ENCODE measurements at places on chromosomes 16 and 17. TPM values are rescaled to one million over a fixed set of nuclear protein-coding genes. Genes with fewer than 3 reads are reported as not detected.
A peak's percentile ranks its signal among the peaks of the same experiment; 100 is the strongest.

DNA sequence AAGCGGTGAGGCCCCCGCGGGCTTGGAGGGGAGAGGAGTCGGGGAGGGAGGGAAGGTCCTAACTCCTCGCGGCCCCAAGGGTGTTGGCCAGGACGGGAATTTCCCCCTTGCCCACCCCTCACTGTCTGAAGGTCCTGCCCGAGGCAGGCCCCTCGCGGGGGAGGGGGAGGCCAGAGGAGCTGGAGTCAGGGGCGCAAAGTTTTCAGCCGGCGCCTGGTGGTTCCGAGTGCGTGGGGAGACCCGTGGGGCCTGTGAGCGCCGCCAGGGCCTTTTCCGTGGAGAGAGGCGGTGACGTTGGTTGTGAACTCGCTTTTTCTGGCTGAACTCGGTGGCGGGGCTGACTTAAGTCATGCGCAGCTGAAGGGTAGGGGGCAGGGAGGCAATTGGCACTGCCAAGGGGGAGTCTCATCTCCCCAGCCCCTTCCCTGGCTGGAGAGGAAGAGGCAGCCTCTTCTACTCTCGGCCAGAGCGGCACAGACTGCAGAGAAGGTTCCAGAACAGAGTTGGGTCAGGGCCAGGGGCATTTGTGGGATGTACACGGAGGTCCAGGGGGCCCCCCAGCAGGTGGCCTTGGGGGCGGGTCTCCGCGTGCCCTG, 1.5 kb downstream of the CACNA1H start:
- DNase-seq, result no peak
- H3K4me1 ChIP-seq, result peaks cover 22% of the 10 kb centered on the region
- no peak overlapping the region for H3K4me3 ChIP-seq
- H3K36me3 ChIP-seq, result no peaks in the 10 kb centered on the region
- H3K27ac ChIP-seq, result peak overlapping the region; percentile 47

DNA sequence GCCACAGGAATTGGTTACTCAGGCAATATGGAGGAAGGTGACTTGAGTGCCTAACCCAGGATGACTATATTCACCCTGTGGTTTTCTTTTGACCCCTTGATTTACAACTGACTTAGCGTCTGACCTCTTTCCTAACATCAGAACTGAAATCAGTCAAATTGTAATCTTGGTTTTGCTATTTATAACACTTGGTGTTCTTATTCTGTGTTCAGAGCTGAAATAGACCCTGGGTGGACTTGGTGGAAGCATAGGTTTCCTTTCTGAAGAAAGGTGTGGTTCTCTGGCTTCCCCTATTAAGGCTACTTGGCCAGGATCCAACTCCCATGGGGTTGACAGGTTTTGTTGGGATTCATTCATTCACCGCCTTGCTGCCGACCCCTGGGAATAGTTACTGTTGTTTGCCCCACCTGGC, 80.8 kb downstream of the CLEC16A start:
- peaks cover 20% of the 10 kb centered on the region for H3K4me1 ChIP-seq
- peaks cover 6% of the 10 kb centered on the region for H3K36me3 ChIP-seq
- no peaks in the 10 kb centered on the region for H3K27me3 ChIP-seq

DNA sequence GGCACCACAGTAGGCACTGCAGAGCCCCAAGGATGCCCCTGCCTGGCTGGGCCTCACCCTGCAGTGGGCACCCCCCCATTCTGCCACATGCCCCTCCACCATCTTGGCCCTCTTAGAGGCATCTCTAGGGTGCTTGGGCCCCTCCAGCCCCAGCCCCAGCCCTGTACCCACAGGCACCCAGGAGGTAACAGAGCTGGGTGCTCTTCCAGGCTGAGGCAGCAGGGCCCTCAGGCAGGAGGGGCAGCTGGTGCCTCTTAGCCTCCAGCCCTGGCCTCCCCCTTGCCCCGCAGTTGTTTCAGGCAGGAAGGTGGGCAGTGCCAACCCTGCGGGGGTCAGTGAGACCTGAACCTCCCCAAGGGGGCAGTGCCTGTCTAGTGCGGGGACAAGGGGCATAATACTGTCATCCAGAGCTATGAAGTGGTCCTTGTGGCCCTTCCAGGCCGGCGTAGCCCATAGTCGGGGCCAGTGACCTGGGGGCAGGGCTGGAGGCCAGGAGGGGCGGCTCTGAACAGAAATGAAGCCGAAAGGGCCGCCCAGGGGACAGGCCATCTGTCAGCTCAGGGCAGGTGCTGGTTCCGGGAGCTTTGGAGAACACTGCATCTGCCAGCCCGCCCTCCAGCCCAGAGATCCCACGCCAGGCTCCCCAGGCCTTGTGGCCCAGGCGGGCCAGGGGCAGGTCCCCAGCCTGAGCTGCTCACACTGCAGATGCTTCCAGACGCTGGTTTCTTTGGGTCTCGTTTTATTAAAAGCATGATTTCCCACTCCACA, 4.9 kb upstream of the AATK start:
- no peaks in the 10 kb centered on the region for H3K27me3 ChIP-seq
- no peak for DNase-seq
- no peak overlapping the region for H3K27ac ChIP-seq
- no peak overlapping the region for H3K4me3 ChIP-seq
- H3K36me3 ChIP-seq, result no peaks in the 10 kb centered on the region

- H3K27me3 ChIP-seq, result no peaks in the 10 kb centered on the region
- H3K27ac ChIP-seq, result no peak overlapping the region
- no peaks in the 10 kb centered on the region for H3K36me3 ChIP-seq
- H3K4me1 ChIP-seq, result peaks cover 6% of the 10 kb centered on the region
- no peak overlapping the region for H3K4me3 ChIP-seq
Observed at GRCh38 chr17:40474419-40475002, 26.9 kb downstream of the TNS4 start.

- peaks cover 38% of the 10 kb centered on the region for H3K27me3 ChIP-seq
- no peaks in the 10 kb centered on the region for H3K4me1 ChIP-seq
- no peak overlapping the region for H3K27ac ChIP-seq
- no peak for DNase-seq
Observed at GRCh38 chr17:56710986-56711385, 117.5 kb downstream of the NOG start.

DNA sequence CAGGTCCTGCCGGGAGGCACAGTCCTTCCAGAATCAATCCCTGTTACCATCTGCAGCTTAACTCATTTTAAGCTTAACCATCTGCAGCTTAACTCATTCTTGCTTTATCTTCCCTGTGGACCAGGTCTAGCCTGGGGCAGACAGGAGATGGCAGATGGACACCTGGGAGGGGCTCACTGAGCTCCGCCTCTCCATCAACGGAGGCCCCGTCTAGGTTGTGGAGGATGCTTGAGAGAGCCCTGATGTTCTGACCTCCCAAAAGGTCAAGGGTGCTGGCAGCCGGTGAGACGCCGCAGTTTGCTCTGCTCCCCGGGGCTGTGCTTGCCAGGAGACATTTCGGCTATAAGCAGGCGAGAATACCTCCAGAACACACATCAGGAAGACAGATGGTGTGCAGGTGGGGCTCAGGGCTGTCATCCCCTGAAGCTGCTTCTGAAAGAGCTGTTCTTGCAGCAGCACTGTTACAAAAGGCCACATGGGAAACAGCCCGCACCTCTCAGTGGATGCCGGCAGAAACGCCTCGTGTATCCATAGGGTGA, 41.3 kb downstream of the BAIAP2 start:
- no peak overlapping the region for H3K4me3 ChIP-seq
- no peaks in the 10 kb centered on the region for H3K27me3 ChIP-seq
- H3K27ac ChIP-seq, result no peak overlapping the region
- no peaks in the 10 kb centered on the region for H3K36me3 ChIP-seq
- H3K4me1 ChIP-seq, result no peaks in the 10 kb centered on the region

GRCh38 chr17:59756236-59756818, 48.9 kb downstream of the VMP1 start:
- H3K36me3 ChIP-seq, result no peaks in the 10 kb centered on the region
- H3K4me3 ChIP-seq, result no peak overlapping the region
- no peak overlapping the region for H3K27ac ChIP-seq
- peaks cover 4% of the 10 kb centered on the region for H3K4me1 ChIP-seq

DNA sequence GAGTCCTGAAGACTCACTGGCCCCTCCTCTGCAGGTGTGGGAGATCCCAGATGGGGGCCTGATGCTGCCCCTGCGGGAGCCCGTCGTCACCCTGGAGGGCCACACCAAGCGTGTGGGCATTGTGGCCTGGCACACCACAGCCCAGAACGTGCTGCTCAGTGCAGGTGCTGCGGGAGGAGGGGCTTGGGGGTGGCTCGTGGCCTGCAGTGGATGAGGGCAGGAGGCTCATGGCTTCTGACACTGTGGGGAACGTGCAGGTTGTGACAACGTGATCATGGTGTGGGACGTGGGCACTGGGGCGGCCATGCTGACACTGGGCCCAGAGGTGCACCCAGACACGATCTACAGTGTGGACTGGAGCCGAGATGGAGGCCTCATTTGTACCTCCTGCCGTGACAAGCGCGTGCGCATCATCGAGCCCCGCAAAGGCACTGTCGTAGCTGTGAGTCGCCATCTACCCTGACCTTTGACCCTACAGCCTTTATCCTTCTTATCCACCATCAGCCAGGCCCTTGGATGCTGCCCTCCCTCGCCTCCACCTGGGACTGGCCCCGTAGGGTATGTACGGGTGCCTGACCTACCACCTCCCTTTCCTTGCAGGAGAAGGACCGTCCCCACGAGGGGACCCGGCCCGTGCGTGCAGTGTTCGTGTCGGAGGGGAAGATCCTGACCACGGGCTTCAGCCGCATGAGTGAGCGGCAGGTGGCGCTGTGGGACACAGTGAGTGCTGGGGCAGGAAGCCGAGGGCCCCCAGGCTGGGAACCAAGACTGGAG, 3.6 kb downstream of the CORO1A start:
- no peaks in the 10 kb centered on the region for H3K36me3 ChIP-seq
- H3K4me1 ChIP-seq, result peaks cover 50% of the 10 kb centered on the region
- H3K27me3 ChIP-seq, result no peaks in the 10 kb centered on the region

DNA sequence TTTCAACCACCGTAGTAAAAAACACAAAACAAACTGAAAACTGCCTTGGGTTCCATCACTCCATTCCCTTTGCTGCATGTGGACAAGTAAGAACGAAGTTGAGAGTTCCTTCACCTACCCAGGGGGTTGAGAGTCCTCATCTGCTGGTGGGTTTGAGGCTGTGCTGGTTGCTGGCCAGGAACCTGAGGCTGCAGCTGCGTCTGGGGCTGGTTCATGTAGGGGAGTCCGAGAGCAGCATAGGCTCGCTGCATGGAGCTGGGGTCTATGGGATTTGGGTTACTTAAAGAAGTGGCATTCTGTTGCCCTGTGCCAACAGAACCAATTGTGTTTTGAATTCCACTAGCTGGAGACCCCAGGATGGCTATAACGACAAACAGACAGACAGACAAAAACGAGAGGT, 65.2 kb upstream of the TRAP1 start:
- H3K27ac ChIP-seq, result no peak overlapping the region
- no peaks in the 10 kb centered on the region for H3K4me1 ChIP-seq
- H3K36me3 ChIP-seq, result peaks cover 32% of the 10 kb centered on the region
- no peak for DNase-seq
- H3K27me3 ChIP-seq, result no peaks in the 10 kb centered on the region

DNA sequence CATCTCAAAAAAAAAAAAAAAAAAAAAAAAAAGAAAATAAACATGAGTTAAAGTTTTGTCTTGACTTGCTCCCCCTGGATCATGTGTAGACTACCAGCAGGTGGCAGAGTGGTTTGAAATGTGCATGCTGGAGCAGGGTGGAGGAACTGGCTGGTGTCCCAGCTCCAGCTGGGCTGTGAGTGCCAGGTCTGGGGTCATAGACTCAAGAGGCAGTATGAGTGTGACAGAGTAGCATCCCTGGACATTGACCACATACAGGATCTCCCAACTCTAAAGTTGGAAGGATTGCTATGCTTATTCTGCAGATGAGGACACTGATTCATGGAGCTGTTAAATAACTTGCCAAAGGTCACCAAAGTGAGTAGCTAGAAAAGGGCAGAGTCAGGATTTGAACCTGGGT, 198.0 kb upstream of the MPHOSPH6 start:
- H3K36me3 ChIP-seq, result no peaks in the 10 kb centered on the region
- peak; percentile 52 for DNase-seq
- no peaks in the 10 kb centered on the region for H3K27me3 ChIP-seq
- no peaks in the 10 kb centered on the region for H3K4me1 ChIP-seq
- H3K4me3 ChIP-seq, result no peak overlapping the region

GRCh38 chr16:87834668-87835473, 34.4 kb downstream of the SLC7A5 start:
- H3K27me3 ChIP-seq, result no peaks in the 10 kb centered on the region
- H3K27ac ChIP-seq, result no peak overlapping the region
- no peaks in the 10 kb centered on the region for H3K4me1 ChIP-seq
- H3K4me3 ChIP-seq, result no peak overlapping the region
- DNase-seq, result no peak

- no peak overlapping the region for H3K4me3 ChIP-seq
- H3K4me1 ChIP-seq, result no peaks in the 10 kb centered on the region
- no peak overlapping the region for H3K27ac ChIP-seq
- no peaks in the 10 kb centered on the region for H3K36me3 ChIP-seq
Observed at GRCh38 chr17:79476074-79476652, 134.7 kb downstream of the RBFOX3 start.

- H3K36me3 ChIP-seq, result no peaks in the 10 kb centered on the region
- no peak overlapping the region for H3K27ac ChIP-seq
- no peaks in the 10 kb centered on the region for H3K27me3 ChIP-seq
- H3K4me1 ChIP-seq, result no peaks in the 10 kb centered on the region
- no peak overlapping the region for H3K4me3 ChIP-seq
- no peak for DNase-seq
Observed at GRCh38 chr16:79181419-79181818, 419.1 kb downstream of the MAF start.

DNA sequence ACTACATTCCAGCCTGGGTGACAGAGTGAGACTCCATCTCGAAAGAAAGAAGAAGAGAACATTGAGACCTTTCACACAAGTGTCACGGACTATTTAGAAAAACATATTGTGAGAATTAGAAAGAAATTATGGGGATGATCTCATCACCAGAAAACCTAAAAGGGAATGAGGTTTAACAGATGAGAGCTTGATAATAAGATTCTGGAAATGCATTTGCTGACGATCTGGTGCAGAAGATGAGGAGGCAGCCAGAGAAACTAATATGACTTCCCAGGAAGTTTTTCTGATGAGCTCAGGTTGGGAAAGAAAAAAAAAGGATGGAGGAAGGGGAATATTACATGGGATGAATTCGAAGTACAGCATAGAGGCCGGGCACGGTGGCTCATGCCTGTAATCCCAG, 10.8 kb upstream of the APOH start:
- no peaks in the 10 kb centered on the region for H3K27me3 ChIP-seq
- no peak overlapping the region for H3K27ac ChIP-seq

- H3K4me1 ChIP-seq, result no peaks in the 10 kb centered on the region
- no peak for DNase-seq
- H3K4me3 ChIP-seq, result no peak overlapping the region
- no peak overlapping the region for H3K27ac ChIP-seq
Observed at GRCh38 chr17:40602445-40603443, 37.5 kb upstream of the CCR7 start.

DNA sequence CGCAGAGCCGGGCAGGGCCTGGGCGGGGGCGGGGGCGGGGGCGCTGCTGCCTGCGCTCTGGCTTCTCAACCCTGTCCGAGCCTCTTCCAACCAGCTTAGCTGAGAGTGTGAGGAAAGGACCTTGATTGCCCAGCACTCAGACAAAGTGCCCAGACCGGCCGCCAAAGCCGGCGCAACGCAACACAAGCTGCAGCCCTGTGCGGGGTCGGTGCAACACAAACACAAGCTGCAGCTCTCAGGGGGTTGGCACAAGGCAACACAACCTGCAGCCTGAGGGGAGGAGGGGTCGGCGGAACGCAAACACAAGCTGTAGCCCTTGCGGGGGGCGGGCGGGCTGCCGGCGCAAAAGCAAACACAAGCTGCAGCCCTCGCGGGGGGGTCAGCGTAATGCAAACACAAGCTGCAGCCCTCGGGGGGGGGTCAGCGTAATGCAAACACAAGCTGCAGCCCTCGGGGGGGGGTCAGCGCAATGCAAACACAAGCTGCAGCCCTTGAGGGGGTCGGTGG, 60.0 kb downstream of the KLHDC4 start:
- no peak overlapping the region for H3K27ac ChIP-seq
- no peak for DNase-seq
- no peaks in the 10 kb centered on the region for H3K4me1 ChIP-seq
- H3K36me3 ChIP-seq, result no peaks in the 10 kb centered on the region
- H3K27me3 ChIP-seq, result no peaks in the 10 kb centered on the region
- H3K4me3 ChIP-seq, result no peak overlapping the region

Gene ZSCAN10
- total RNA-seq, result not detected

Gene IGFALS
- total RNA-seq, result not detected

Gene C1QL1
- total RNA-seq, result 10.6 TPM

Gene AOC3
- 19.0 TPM for total RNA-seq

Measured in heart right ventricle (tissue), 16 donors.